ENCODE measurements at places on chromosomes 12 and 14.

- DNase-seq: no peak
These were observed 2.0 kb downstream of the RAN start for GRCh38 chr12:130873825-130874224.

GRCh38 chr14:38187528-38187927 lies 20.2 kb upstream of the SSTR1 start:
- DNase-seq: no peak

DNA sequence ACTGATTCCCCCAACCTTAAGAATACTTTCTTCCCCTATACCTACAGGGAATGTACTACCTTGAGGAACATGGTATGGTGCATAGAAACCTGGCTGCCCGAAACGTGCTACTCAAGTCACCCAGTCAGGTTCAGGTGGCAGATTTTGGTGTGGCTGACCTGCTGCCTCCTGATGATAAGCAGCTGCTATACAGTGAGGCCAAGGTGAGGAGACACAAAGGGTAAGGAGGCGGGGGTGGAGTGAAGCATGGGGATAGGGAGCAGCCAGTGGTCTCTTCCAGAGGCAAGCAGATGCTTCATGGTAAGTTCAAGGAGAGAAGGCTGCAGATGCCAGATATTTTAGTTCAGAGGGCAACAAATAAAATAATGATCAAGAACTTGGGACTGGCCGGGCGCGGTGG lies 6.6 kb upstream of the PA2G4 start:
- no peak for DNase-seq

DNA sequence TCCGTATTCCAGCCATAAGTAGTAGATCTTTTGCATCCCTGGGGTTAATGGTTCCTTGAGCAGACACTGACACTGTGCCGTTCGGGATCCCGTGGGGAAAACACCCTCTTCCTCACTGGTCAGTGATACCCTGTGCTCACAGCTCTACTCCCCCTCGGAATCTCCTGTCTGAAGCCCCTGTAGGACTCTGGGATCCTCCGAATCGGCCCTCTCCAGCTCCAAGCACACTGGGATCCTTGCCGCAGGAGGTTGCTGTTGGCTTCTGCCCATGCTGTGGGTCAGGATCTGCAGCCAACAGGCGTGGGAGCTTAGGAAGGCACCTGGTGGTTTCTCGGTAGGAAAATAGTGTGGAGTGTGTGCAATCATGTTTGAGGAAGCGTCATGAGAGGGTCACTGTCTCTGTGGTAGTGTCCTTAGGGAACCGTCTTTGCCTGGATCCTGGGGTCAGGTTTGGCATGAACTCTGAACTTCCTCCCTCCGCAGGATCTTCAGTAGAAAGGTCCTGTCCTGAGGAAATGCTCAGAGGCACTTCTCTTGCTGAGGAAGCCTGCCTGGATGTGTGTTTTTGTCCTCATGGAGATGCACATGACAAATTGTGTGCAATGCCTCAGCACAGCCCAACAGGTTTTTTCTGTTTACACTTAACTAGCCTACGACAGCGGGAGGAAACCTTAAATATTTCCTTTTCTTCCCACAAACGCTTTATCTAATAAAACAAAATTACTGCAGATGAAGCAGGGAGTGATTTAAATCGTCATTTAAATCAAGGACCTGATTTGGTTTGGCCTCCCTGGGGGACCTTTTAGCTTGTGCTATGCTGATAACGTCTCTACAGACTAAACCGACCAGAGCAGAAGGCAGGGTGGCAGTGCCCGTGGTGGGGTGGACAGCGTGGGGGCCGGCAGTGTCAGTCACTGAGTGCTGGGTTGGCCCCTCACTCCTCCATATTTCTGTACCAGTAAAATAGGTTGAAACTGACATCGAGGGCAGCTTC lies 18.7 kb downstream of the FBXL14 start:
- DNase-seq: no peak

- no peak for DNase-seq
These were observed 159.4 kb upstream of the PLEKHG7 start for GRCh38 chr12:92543359-92543758.

GRCh38 chr12:130029151-130029550 lies 125.3 kb upstream of the TMEM132D start:
- DNase-seq: no peak

- no peak for DNase-seq
These were observed 53.3 kb upstream of the CDKN3 start for GRCh38 chr14:54343272-54344121.

- DNase-seq: no peak
These were observed 18.9 kb upstream of the PLEKHH1 start for GRCh38 chr14:67514203-67514607.

- no peak for DNase-seq
These were observed 759.2 kb upstream of the LRFN5 start for GRCh38 chr14:40847480-40847879.

GRCh38 chr12:56122637-56123036 lies 4.6 kb downstream of the ZC3H10 start:
- DNase-seq: no peak

GRCh38 chr14:100399052-100399849 lies 76.1 kb downstream of the SLC25A47 start:
- no peak for DNase-seq

DNA sequence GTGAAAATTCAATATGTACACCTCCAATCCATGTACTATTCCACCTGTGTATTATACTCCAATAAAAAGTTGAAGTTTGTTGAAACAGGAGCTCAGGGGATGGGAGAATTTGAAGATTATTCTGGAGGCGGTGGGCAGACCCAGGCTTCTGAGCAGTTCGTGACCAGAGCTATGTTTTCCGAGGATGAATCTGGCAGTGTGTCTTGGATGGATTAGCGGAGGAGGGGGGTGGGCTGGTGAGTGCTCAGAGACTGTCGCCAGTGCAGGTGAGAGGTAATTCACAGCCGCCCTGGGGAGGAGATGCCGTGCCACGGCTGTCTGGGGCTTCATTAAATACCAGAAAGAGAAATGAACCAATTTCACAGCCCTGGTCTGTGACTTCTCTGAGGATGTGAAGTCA lies 283.0 kb upstream of the RTL1 start:
- DNase-seq: no peak

DNA sequence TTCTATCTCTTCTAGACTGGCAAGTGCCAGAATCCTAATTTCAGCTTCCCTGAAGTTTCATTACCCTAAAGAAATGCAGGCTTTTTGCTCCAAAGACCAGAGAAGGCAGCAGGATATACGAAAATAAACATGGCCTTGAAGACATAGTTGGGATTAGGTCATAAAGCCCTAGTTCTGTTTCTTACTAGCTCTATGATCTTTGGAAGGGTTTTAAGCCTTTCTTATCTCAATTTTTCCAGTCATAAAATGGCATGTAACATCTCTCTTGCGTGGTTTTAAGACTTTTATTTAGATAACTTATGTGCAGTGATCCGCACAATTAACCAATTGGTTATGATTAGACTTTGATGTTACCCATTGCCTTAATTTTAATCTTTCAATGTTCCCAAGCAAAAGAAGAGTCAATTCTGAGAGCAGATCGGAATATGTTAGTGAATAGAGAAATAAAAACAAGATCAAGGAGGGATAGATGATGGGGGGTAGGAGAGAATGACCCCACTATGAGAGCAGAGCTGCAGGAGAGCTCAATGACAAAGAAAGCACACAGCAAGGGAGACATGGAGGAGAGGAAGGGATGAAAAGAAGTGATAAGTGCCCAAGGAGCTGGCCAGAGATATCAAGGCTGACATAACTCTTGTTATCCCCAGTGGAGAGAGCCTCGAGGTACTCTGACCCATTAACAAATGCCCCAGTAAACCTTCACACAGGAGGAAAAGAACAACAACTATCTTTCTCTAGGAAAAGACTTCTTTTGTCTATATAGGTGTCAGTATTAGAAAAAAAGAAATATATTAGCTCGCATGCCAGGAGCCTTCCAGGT lies 53.0 kb upstream of the ANP32D start:
- no peak for DNase-seq

DNA sequence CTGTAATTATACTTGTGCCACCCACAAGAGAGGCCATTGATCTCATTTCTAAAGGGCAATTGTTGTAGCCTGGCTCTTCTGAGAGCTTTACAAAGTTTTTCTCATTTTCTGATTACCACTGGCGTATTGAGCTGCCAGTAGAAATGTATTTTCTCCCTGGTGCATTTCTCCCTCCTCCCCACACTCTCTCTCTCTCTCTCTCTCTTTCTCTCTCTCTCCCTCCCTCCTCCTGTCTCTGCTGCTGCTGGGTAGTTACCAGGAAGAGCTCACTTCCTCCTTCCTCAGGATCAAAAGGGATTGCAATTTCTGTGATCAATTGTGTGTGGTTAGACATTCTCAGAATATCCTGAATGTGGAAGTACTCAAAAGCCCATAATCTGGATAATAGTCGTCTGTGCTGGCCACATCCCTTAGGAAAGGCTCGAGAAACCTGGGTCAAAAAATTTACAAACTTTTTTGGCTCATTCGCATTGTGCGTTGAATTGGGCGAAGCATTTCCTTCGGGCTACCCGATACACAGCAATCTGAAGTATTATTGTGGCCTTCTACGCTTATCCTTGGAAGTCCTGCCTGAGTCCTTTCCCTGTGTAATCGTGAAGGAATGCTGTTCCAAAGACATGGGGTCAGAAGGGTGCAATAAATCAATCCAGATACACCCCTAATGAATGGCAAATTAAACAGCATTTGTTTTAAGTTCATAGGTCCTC lies 254.8 kb downstream of the MSRB3 start:
- no peak for DNase-seq

DNA sequence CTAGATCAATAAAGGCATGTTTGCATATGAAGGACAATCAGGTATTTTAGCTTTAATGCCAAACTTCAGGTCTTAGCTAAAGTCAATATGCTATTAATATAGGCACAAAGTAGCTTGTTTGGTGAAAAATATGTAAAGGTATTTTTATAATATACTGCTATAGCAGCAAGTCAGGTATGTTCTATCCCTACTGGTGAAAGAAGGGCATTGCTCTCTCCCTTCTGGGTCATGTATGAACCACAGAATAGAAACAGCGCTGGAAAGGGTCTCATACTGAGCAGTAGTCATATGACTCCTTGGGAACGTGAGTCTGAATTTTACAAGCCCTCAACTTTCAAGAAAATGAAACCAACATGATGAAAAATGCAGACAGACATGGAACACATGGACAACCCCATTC lies 314.6 kb downstream of the GRIN2B start:
- no peak for DNase-seq

DNA sequence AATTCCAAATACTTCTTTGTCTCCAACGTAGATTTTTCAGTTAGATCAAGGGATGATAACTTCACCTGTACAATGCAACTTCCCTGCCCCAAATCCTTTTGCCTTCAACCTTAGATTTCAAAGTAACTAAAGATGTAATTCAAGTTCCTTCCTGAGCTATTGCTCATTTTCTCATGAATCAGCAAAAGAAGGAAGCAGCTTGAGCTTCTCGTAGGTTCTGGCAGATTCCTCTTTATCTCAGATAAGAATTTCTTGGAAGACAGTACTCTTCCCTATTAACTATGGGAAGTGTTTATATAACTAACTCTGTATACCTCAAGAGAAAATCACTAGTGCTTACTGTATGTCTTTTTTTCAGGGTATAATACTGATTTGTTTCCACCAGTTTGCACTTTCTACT lies 203.8 kb downstream of the RASSF9 start:
- DNase-seq: no peak

DNA sequence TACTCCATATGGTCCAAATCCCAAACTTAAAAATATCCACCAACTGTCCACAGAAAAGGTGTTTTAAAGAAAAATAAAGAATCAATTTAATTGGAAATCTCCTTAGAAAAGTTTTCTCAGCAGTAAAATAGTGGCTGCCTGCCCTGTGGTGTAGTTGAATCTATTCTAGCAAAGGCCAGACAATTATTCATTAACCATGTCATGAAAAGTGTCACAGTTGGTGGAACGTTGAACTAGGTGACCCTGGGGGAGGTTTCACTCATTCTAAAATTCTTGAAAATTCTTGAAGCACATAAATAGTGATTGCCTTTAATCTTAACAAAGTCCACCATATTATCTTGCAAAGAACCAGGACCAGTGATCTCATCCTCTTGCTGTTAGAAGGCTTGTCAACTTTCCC lies 78.4 kb upstream of the GZMB start:
- DNase-seq: no peak

GRCh38 chr14:20873370-20874177 lies 17.6 kb upstream of the RNASE3 start:
- peak; percentile 74 for DNase-seq

DNA sequence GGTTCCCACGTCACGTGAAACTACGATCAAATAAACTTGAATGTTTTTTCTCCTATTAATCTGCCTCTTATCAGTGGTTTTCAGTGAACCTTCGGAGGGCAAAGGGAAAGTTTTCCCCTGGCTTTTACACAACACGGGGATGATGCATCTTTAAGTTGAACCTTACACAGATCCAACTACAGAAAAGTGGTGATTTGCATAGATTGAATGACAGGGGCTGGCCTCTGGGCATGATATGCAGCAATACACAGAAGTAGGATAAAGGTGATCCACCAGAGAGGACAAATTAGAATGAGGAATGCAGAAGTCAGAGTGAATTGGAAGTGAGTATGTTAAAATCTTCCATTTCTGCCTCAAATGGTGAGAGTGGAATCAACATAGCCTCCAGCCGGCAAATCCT lies 11.6 kb downstream of the GSG1 start:
- no peak for DNase-seq

- DNase-seq: no peak
These were observed 365 bp upstream of the ABHD4 start for GRCh38 chr14:22597771-22598098.

DNA sequence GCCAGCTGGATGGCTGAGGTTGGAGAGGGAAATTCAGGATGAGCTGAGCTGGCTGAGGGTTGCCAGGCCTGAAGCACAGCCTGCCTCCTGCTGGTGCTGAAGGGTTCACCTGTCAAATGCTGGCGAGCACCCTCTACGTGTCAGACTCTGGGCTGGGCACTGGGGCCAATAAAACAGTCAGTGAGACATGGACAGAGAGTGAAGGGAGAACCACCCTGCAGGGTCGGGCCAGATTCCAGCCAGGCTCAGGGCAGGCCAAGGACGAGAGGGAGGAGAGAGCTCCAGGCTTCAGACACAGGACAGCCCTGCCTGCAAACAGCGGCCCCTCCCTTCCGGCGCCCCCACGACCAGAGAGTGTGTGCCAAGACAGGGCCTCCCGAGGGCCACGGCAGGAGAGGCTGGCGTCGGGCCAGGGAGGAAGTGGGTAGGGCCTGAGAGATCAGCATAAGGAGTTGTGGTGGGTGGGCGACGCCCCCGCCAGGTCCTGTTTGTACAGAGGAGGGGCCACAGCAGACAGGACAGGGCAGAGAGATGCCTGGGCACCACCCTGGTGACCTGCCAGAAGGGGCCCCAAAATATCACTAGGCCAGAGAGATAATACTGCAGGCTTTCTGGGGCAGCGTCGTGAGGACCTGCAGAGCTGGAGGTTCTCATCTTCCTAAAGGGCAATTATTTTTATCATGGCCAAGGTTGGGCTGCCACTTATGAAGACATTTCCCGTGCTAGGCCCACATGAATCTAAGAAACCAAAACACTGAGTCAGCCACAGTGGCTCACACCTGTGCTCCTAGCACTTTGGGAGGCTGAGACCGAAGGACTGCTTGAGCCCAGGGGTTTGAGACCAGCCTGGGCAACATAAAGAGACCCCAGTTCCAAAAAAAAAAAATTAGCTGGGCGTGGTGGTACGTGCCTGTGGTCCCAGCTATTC lies 73.1 kb upstream of the GPR68 start:
- DNase-seq: peak; percentile 73
